Left hindlimb (tissue), 1 donor: ENCODE measurements at places on chromosomes 11 and 22.
A peak's percentile ranks its signal among the peaks of the same experiment; 100 is the strongest.

DNA sequence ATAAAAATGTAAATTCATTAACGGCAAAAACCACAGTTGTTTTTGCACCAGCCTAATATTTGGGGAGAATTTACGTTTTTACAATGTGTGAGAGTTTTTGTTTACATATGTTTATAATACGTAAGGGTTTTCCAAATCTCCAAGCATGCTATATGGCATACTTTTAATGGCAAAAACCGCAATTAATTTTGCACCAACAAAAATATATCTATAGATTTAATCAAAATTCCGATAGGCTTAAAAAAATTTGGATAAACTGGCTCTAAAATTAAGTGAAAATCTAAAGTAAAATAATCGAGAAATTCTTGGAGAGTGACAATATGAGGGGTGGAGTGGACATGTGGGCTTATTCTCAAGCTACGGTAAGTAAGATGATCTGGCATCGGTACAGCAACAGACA is 22.8 kb downstream of the KRTAP5-6 start:
- no peak for DNase-seq

GRCh38 chr11:9716275-9717039 is 52.6 kb downstream of the SWAP70 start:
- peak; percentile 48 for DNase-seq

- DNase-seq: no peak
Observed at GRCh38 chr11:123457187-123457770, 27.2 kb downstream of the GRAMD1B start.

DNA sequence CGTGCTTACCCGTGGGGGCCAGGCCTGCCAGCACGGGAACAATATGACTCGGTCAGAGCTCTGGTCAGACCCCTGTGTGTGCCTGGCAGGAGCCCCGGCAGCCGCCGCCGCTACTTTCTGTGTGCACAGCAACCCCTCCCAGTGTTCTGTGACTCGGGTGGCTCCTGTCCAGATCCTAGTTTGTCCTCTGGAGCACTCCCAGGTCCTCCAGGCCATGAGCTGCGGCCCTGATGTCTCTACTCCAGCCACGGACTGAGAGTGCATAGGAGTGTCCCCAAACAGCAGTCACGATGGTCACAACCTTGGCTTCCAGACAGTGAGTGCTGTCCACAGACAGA is 3.2 kb downstream of the NDUFS8 start:
- no peak for DNase-seq

GRCh38 chr11:6991227-6991626 is 28.9 kb downstream of the ZNF214 start:
- DNase-seq: no peak

- DNase-seq: peak; percentile 45
Observed at GRCh38 chr22:40597526-40598430, 38.7 kb downstream of the MRTFA start.

DNA sequence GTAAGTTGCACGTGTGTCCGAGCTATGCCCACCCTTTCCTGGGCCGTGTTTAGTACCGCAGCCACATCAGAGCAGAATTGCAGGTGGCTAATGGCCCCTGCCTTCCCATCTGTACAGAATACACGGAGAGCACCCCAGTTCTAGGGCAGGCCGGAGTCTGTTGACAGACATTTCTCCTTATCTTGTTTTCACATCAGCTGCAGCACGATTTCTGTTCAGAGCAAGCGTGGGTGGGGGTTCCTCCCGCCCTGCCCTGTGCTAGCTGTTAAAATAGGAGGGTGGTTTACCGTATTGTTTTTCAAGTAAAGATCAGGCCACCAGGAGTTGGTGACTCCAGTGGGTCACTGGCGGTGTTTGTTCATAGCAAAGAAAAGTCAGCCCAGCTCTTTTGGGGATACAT is 41.1 kb downstream of the UBASH3B start:
- no peak for DNase-seq

GRCh38 chr11:6345366-6345765 is 25.1 kb upstream of the CAVIN3 start:
- no peak for DNase-seq

DNA sequence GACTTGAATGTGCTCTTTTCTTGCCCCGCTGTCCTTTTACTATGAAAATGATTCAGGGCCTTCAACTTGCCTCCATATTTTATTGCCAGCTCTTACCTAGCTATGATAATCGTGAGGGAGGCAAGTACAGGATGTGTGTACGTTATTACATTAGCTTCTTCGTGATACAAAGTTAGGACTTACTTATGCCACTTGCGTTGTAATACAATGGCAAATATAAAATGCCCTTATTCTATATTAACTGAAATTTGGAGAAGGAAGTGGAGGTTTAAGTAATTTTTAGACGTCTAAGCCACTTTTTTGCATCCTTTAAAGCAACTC is 10.8 kb upstream of the CCT8L2 start:
- no peak for DNase-seq

- no peak for DNase-seq
Observed at GRCh38 chr11:20672575-20672974, 3.2 kb downstream of the NELL1 start.

DNA sequence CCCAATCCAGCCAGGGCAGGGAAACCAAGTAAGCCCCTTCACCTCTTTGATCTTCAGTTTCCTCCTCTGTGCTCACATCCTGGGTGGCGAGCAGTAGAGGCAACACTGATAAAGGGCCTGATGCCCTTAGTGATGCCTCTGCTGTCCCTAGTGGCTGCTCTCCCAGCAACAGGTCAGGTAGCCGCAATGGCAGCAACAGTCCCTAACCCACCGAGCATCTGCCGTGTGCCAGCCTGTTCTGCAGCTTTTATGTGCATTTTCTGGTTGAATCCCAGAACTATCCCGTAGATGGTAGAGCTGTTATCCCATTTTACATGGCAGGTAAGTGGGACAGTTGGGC is 5.2 kb downstream of the SCYL1 start:
- no peak for DNase-seq

- no peak for DNase-seq
Observed at GRCh38 chr11:132632641-132633124, 899.6 kb downstream of the OPCML start.

DNA sequence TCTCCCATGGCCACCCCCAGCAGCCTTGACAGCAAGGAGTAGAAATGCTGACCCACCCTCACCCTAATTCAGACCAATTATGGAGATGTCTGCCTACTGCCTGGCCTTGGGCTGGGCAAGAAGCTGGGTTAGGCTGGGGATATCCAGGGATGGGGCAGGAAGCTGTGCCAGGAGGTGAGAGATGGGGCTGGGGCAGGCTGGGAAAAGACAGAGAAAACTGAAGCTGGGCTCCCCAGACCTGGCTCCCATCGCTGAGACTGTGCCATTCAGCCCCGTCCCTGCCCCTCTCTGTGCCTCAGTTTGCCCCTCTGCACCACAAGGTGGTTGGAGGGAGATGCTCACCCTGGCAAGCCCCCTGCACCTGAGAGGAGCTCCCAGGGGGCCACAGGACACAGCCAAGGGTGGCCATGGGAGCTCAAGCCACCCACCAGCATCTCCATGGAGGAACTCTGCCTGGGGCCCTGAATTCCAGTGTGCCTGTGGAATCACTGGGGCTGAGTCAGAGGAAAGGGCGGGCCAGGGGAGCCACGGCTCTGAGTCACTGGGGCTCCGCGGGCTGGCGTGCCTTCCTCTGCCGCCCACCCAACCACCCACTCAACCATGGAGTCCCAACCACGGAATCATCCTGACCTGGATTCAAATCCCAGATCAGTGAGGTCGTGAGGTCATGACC is 6.0 kb upstream of the CARD10 start:
- DNase-seq: no peak

- peak; percentile 67 for DNase-seq
Observed at GRCh38 chr11:18384157-18384641, 10.2 kb upstream of the LDHA start.

- DNase-seq: no peak
Observed at GRCh38 chr22:42368379-42369249, 63.6 kb downstream of the NFAM1 start.

GRCh38 chr11:131544591-131544990 is 174.2 kb downstream of the NTM start:
- DNase-seq: no peak

DNA sequence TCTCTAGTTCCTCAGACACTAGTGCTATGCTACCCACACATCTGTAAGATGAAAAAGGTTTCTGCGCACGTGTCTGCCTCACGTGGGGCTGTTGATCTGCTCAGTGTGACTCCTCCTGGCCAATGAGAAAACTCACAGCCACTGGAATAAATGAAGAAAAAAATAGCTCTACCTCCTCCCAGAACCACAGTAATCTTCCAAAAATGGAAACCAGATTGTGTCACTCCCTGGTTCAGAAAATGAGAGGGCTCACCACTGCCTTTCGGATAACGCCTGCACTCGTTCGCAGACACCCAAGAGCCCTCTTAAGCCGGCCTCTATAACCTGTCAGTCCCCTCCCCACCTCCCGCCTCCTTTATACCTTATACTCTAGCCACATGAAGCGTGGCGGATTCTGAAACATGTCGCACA is 5.1 kb downstream of the APBB1 start:
- no peak for DNase-seq

DNA sequence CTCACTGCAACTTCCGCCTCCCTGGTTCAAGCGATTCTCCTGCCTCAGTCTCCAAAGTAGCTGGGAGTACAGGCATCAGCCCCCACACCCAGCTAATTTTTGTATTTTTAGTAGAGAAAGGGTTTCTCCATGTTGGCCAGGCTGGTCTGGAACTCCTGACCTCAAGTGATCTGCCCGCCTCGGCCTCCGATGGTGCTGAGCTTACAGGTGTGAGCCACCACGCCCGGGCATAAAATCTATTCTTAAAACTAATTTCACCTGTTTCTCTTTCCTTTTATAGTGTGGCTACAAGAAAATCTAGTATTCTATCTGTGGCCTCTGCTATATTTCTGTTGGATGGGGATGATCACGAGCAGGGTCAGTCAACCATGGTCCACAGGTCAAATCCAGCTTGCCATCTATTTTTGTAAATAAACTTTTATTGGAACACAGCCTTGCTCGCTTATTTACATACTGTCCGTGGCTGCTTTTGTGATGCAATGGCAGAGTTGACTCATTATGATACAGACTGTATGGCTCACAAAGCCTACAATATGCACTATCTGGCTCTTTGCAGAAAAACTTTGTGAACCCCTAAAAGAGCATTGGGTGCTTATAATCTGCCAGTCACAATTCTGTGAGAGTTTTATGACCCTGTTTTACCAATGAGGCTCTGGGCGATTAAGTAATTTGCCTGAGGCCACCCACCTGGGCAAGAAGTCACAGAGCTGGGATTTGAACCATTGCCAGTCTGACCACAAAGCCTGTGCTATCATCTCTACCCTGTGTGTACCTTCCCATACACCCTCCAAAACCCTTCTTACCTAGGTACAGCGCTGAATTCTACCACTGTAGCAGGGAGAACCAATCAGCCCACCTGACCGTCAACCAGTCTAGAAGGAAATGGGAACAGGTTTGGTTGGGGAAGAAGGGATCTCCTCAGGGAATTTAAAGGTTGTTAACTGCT is 28.3 kb downstream of the SLC1A2 start:
- DNase-seq: no peak
